Fibroblast of mammary gland (primary cell): ENCODE measurements at places on chromosomes 3 and 15.
A peak's percentile ranks its signal among the peaks of the same experiment; 100 is the strongest.

GRCh38 chr3:183388213-183388895 is 40.1 kb downstream of the MCF2L2 start:
- no peak for DNase-seq

- DNase-seq: no peak
These were observed 117.3 kb downstream of the DMXL2 start for GRCh38 chr15:51505251-51505650.

GRCh38 chr3:15578289-15578867 is 23.0 kb downstream of the HACL1 start:
- DNase-seq: no peak

DNA sequence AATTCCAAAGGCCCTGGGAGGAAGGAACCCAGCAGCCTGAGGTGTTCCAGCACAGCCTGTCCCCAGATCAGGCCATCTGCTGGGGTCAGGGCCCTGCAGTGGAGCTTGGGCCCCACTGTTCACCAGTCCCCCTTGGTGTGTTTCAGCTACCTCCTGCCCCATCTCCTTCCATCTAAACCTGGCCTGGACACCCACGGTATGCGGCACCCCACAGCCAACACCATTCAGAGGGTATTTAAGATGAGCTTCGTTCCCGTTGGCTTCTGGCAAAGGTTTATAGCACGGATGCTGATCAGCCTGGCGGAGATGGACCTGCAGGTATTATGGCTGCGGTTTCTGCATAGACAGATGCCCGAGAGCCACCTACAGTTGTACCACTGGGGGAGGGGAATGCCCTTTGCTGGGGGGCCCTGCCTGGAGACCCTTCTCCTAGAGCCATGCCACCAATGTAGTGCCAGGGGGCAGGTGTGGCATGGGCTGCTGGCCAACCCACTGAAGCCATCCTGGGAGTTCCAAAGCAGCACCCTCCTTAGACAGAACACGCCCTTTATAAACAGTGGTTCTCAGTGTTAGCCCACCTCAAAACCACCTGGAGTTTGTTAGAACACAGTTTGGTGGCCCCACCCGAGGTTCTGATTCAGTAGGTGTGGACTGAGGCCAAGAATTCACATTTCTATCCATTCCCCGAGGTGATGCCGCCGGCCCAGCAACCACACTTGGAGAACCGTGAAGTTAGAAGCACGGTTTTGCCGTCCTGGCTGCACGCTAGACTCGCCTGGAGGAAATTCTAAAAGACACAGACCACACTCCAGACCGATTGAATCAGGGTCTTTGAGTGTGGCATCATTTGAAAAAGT is 126.9 kb downstream of the LRRK1 start:
- no peak for DNase-seq

DNA sequence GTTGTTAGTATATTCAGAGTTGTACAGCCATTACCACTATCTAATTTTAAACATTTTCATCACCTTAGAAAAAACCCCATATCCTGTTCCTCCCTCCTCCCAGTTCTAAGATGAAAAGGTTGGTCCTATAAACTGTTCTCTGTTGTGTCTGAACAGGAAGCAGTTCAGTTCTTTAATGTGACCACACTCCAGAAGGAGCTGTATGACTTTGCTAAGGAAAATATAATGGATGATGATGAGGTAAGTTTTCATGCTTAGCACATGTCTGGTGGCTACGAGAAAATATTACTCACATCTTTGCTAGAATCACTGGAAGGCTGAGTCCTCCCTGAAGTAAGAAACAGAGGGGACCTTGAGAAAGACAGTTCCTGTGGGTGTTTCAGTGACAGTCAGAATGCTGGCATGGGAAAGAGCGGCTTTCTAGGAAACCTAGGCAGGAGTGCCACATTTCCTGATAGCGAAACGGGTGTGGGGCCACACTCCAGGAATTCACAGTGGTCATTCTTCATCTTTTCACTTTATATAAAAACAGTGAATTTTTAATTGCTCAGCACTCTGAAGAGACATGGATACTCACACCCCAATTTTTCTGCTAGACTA is 20.3 kb downstream of the CRTAP start:
- peak; percentile 47 for DNase-seq

GRCh38 chr15:78810362-78811123 is 721 bp downstream of the ADAMTS7 start:
- peak; percentile 27 for DNase-seq

GRCh38 chr15:34754171-34754601 is 612 bp downstream of the GJD2 start:
- DNase-seq: no peak

DNA sequence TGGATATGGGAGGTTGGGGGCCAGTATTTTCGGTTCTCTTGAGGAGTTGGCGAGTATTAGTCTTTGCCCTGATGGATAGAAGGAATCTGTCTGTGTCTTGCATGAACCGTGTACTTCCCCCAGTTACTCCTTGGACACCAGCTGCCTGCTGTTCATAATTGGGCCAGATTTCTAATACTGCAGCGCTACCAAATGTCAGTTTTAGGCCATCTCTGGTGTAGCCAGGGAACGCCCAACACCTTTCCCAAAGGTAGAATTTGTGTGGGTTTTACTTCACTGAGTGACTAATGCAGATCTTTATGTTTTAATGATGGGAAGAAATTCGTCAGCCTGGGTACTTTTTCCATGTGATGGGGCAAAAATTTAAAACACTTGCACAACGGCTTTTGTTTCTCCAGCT is 18.4 kb downstream of the FLNB start:
- DNase-seq: no peak

DNA sequence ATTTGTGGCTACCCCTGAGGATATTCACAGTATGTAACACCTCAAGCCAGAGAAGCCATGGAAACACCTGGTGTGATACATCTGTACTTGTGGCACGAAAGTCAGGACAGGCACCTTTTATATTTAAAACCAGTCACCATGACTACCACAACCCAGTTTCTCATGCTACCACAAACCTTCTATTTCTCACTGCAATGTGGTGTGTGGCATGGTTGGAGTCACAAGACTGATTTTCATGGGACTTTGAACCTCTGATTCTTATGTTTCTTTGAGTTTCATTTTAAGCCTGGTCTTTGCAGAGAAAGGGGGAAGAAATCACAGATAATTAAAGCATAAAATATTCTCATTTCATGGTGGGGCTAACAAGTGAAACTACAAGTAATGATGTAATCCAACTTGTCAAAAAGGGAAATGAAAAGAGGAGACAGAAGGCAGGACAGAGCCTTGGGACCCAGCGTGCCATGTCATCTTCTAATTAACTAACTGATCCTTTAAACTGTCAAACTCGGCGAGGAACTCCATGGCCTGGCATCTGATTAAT is 175.9 kb downstream of the PDZRN3 start:
- no peak for DNase-seq

DNA sequence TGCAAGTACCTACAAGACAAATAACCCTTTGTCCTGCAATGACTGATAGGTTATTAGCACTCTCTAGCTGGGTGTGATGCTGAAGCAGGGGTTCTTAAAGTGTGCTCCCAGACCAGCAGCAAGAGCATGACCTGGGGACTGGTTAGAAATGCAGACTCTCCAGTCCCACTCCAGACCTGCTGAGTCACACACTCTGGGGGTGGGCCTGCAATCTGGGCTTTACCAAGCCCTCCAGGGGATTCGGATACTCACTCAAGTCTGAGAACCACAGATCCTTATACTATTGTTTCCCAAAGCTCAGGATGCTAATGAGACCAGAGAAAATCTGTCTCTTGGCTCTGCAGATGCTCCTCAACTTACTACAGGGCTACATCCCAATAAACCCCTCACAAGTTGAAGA is 142.1 kb upstream of the RAD18 start:
- peak; percentile 57 for DNase-seq

- DNase-seq: no peak
These were observed 270.2 kb downstream of the THSD4 start for GRCh38 chr15:71385457-71385856.

GRCh38 chr3:172309741-172310427 is 138.4 kb downstream of the GHSR start:
- no peak for DNase-seq

DNA sequence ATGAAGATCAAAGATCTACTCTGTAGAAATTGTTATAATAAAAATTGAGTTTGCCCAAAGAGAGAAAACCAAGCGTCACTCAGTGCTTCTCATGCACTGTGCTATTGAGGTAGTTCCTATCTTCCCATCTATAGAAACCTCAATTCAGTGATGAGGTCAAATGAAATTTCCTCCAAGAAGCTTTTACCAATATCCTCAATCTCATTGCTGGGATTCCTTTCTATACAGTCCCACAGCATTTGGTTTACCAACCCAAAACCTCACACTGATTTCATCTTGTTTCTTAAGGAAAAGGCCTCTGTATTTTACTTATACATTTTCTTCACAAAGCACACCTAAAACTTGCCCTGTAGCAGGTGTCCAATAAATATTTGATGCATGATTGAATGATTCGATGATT is 147.2 kb downstream of the ALCAM start:
- DNase-seq: no peak

- DNase-seq: peak; percentile 63
These were observed 33.7 kb downstream of the RORA start for GRCh38 chr15:61195116-61196002.

DNA sequence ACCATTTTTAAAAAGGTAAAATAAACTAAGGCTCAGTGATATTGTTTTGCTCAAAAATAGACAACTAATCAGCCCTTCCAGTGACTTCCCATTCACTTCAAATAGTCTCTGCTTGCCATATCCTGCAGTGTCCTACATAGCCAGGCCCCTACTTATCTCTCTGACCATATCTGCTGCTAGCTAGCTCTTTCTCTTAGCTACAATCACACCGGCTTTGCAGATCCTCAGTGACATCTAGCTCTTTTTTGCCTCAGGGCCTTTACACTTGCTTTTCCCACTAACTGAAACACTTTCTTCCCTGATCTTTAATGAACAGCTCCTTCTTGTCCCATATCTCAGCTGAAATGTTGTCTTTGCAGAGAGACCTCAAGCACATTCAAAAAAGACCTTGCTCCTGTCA is 161.3 kb downstream of the IL5RA start:
- no peak for DNase-seq

DNA sequence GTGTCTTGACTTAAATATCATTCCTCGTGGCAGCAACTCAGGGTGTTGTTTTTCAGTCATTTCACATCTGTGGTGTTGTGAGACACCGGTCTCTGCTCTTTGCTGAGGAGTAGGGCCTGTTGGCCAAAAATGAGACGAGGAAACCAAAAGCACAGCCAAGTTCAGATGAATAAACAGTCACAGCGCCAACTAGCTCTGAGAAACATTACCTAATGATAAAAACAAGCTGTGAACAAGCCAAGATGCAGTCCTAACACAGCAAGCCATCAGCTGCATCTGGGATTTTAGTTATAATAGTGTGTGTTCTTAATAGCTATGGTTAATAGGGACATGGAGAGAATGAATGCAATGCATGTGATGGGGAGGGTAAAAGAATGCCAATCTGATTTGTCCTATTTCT is 843.4 kb upstream of the DPPA4 start:
- peak; percentile 63 for DNase-seq

DNA sequence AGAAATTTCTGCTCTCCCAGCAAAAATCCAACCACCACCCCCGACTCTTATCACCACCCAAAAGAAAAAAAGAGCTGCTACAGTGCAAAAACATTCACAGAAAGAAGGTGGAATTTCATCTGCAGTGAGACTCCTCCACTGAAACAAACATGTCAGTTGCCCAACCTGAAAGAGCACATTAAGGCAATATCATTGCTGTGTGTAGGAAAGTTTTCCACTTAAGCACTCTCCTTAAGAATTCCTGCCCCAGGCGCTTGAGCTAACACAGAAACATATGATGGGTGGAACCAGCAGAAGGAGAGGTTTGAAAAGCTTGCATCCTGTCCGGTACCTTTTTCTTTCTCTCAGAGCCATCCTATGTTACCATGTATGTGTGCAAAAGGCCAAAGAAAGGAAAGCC is 200.8 kb upstream of the GADL1 start:
- DNase-seq: no peak

DNA sequence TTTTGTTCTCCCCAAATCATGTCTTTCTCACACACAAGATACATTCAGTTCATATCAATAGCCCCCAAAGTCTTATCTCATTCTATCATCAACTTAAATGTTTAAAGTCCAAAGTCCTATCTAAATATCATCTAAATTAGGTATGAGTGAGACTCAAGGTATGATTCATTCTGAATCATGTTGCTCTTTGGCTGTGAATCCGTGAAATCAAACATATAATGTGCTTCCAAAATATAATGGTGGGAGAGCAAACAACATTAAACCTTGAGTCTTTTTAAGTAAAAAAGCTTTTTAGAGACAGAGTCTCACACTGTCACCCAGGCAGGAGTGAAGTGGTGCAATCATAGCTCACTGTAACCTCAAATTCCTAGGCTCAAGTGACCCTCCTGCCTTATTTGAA is 139.1 kb downstream of the SAMMSON start:
- peak; percentile 2 for DNase-seq

DNA sequence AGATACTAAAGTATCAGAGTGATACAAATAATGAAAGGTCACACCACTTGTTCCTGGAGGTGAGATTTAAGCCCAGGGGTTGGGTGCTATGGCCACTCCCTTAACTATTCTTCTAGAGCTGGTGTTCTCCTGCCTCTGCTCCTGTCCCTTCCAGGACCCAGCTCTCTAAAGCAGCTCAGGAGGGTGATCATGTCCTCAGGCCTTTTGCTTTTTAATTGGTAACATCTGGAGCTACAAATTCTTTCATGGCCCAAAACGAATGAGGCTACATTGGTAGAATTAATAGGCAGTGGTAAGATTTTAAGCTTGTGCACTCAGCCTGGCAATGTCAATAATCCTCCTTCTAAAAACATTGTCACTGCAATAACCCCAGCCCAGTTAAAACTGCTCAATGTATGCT is 38.2 kb upstream of the CNOT10 start:
- DNase-seq: peak; percentile 3

DNA sequence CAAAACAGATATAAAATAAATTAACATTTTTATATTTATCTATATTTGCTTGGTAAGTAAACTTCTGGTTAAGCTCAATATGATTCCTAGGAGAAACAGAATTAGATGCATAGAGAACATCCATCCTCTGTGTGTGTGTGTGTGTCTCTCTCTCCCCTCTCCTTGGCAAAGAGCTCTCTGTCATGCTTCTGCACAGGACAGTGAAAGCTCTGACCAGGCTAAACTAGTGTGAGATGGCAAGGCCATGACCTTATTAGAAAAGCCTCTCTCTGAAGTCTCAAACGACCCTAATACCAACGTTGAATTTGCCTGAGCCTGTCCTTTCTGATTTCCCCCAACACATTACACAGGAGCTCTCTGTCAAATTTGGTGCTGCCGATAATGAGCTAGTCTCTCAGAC is 746.0 kb downstream of the VGLL3 start:
- DNase-seq: no peak

GRCh38 chr15:63038926-63039673 is 3.4 kb upstream of the TPM1 start:
- no peak for DNase-seq

DNA sequence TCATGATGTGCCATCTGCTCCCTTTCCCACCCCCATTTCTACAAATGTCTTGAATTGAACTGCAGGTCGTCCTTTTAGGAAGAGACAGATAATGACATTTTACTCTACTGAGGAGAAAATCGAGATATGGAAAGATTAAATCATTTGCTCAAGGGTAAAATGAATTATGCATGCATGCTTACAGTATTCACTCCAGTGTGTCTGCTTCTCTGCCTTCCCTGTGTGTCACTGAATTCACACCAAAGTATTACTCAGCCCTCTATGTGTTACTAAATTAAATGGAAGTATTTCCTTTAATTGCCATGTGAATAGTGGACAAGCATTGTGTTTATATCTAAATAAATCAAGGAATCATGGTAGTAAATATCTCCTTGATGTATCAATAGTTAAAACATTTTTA is 449.0 kb downstream of the NLGN1 start:
- DNase-seq: no peak

GRCh38 chr15:71788646-71789579 is 21.4 kb upstream of the NR2E3 start:
- DNase-seq: no peak

- DNase-seq: peak; percentile 86
These were observed 40.4 kb downstream of the WHAMM start for GRCh38 chr15:82849556-82850512.
